ENCODE measurements at places on chromosomes 2 and 18.

DNA sequence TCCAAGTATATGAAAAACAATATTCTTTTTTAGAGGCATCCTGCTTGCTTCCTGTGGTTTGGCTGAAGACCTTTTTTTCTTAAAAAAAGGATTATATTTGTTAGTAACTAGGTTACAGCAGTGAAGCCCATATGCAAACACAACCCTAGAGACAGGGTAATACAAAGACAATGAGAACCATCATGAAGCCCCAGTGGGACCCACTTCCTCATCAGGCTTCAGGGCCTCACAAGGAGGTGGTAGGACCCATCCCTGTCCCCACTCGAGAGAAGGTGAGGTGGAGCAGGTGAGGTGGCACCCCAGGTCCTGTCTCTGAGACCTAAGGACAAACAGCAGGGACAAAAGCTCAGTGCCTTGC lies 80.3 kb downstream of the EDAR start:
- no peak for DNase-seq
- H3K4me1 ChIP-seq, result no peaks in the 10 kb centered on the region
- H3K27me3 ChIP-seq, result no peaks in the 10 kb centered on the region
- no peak overlapping the region for H3K4me3 ChIP-seq
- no peaks in the 10 kb centered on the region for H3K36me3 ChIP-seq
- no peak overlapping the region for H3K27ac ChIP-seq

DNA sequence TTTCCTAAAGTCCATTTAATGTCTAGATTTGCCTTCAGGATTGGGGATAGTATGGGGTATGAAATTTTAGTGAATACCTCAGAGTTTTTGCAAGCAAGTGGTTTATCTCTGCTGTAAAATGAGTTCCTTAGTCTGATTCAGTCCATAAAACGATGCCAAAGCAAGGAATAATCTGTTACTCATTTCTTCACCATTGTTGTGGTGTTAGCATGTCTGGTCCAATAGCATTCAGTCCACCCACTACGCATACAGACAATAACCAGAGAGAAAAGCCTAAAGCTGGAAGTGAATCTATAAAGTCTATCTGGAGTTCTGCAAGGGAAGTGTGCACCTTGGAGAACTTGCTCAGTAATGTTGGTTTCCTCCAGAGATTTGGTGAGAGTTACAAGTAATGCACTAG lies 12.9 kb upstream of the DPP4 start:
- no peak overlapping the region for H3K27ac ChIP-seq
- no peak for DNase-seq
- no peaks in the 10 kb centered on the region for H3K4me1 ChIP-seq
- H3K27me3 ChIP-seq, result no peaks in the 10 kb centered on the region

GRCh38 chr18:25349131-25349925 lies 2.6 kb downstream of the ZNF521 start:
- DNase-seq, result no peak
- no peaks in the 10 kb centered on the region for H3K36me3 ChIP-seq
- peaks cover 25% of the 10 kb centered on the region for H3K4me1 ChIP-seq
- peaks cover 21% of the 10 kb centered on the region for H3K27me3 ChIP-seq

DNA sequence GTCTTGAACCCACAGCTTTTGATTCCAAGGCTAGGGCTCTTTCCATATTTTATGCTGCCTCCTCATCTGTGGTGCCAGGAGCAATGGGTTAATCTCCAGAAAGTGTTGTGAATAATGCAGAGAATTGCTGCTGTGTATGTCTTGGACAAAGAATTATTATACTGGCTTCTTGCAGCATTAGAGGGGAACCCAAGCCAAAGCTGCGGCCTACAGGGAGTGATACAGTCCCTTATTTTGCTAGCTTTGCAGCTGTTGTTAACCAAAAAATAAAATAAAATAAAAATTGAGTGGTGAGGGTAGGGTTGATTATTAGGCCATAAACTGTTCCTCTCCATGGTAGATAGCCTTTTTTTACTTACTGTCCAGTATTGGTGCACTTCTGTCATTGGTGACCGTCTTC lies 16.7 kb downstream of the WIPF1 start:
- peaks cover 85% of the 10 kb centered on the region for H3K36me3 ChIP-seq
- H3K4me1 ChIP-seq, result peaks cover 37% of the 10 kb centered on the region
- no peak for DNase-seq
- no peaks in the 10 kb centered on the region for H3K27me3 ChIP-seq

DNA sequence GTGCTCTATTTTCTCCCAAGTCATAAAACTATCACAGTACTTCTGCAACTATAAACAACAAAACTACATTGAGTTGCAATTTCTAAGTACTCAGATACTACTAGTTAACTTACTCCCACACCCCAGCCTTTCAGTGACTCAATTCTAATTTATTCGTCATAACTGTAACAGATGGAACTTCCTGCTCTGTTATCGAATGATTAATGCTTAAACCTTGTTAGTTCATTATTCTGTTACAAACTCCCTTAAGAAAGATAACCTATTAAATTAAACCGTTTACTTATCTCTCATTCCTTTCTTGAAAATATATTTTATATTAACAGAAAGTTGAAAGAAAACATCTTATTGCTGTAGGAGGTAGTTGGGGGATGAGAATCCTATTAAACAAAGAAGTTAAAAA lies 17.0 kb downstream of the TNFAIP6 start:
- no peaks in the 10 kb centered on the region for H3K4me1 ChIP-seq
- H3K27me3 ChIP-seq, result no peaks in the 10 kb centered on the region
- DNase-seq, result no peak
- H3K4me3 ChIP-seq, result no peak overlapping the region

DNA sequence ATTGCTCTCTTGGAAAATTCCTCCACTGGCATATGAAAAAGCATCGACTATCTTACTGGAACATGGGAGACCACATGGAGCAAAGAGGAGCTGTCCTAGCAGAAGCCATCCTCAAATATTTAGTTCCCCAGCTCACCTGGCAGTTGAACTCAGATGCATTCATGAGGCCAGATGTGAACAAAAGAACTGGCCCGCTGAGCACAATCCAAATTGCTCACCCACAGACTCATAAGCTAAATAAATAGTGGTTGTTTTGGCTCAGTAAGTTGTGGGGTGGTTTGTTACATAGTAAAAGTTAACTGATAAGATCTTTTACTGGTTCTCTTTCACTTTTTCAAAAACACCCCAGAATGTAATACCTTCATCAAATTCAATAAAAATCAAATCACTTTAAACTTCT lies 108.6 kb upstream of the CWC22 start:
- H3K27me3 ChIP-seq, result no peaks in the 10 kb centered on the region
- H3K4me3 ChIP-seq, result no peak overlapping the region
- no peak for DNase-seq
- H3K36me3 ChIP-seq, result no peaks in the 10 kb centered on the region
- no peak overlapping the region for H3K27ac ChIP-seq

GRCh38 chr2:101741775-101742520 lies 44.4 kb downstream of the MAP4K4 start:
- no peak for DNase-seq
- no peaks in the 10 kb centered on the region for H3K27me3 ChIP-seq
- H3K27ac ChIP-seq, result no peak overlapping the region
- peaks cover 24% of the 10 kb centered on the region for H3K4me1 ChIP-seq
- H3K36me3 ChIP-seq, result no peaks in the 10 kb centered on the region

DNA sequence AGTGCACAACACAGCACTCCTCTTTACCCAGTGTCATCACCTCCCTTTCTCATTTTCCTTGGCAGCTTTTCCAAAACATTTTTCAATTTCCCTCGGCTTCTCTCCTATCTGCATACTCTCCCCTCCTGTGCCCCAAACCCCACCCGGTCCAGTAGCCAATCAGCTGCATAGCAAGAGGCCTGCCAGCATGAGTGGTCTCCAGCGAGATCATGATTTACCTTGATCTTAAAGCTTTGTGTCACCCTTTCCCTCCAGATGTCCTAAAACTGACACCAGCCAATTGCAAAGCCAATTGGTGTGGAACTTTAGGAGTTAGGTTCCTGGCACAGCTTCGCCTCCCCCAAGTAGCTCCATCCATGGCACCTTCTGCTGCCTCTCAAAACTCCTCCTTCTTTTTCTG lies 45.2 kb upstream of the SH3RF3 start:
- H3K36me3 ChIP-seq, result no peaks in the 10 kb centered on the region
- H3K4me3 ChIP-seq, result no peak overlapping the region
- H3K27ac ChIP-seq, result no peak overlapping the region
- DNase-seq, result no peak
- no peaks in the 10 kb centered on the region for H3K27me3 ChIP-seq

DNA sequence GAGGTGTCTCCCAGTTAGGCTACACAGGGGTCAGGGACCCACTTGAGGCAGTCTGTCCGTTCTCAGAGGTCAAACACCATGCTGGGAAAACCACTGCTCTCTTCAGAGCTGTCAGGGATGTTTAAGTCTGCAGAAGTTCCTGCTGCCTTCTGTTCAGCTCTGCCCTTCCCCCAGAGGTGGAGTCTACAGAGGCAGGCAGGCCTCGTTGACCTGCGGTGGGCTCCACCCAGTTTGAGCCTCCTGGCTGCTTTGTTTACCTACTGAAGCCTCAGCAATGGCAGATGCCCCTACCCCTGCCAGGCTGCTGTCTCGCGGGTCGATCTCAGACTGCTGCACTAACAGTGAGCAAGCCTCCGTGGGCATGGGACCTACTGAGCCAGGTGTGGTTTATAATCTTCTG lies 346.3 kb downstream of the CELF4 start:
- H3K4me3 ChIP-seq, result no peak overlapping the region
- no peaks in the 10 kb centered on the region for H3K4me1 ChIP-seq
- no peaks in the 10 kb centered on the region for H3K36me3 ChIP-seq
- H3K27me3 ChIP-seq, result no peaks in the 10 kb centered on the region
- H3K27ac ChIP-seq, result no peak overlapping the region

GRCh38 chr2:188199716-188200128 lies 92.0 kb upstream of the GULP1 start:
- H3K4me1 ChIP-seq, result no peaks in the 10 kb centered on the region
- no peak overlapping the region for H3K27ac ChIP-seq
- no peak overlapping the region for H3K4me3 ChIP-seq

DNA sequence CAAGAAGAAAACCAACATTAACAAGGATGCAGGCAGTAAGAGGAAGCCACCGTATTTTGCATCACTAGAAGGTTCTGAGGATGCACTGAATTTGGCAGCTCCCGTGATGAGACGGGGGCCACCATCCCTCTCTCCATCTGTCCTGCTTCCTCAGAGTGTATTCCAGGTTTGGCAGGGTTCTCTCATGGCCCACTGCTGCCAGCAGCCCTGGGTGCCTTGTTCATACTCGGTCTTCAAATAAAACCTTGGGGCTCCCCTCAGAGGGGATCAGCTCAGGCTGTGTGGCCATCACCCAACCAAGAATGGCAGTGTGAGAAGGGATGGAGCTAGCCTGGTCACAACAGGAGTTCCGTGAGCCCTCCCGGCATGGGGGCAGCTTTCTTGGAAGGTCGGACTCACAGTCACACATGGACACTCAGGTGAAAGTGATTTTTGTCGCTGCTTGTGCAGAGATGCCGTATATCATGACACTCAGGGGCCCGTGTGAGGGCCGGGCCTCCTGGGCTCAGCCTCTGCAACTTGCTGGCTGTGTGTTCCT lies 12.8 kb upstream of the MBP start:
- no peak for DNase-seq
- H3K27ac ChIP-seq, result no peak overlapping the region
- no peaks in the 10 kb centered on the region for H3K36me3 ChIP-seq

DNA sequence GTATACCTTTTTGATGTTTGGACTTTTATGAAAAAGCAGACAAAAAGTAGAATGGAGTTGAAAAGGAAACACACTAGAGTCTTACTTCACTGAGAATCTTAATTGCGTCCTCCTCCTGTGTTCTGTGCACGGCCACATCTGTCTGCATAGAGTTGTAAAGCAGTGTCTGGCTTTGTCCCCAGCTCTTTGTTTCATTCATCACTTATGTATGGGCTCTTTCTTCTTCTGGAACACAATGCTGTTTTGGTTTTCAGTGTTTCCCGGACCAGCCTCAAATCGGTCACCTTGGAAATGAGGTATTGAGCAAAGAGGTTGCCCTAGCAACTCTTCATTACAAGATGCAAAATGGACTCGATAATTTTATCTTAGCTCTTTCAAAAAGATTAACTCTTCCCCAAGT lies 104.3 kb upstream of the CNGA3 start:
- H3K4me3 ChIP-seq, result no peak overlapping the region
- H3K27ac ChIP-seq, result no peak overlapping the region
- DNase-seq, result no peak
- no peaks in the 10 kb centered on the region for H3K36me3 ChIP-seq
- H3K27me3 ChIP-seq, result peaks cover 3% of the 10 kb centered on the region
- no peaks in the 10 kb centered on the region for H3K4me1 ChIP-seq

DNA sequence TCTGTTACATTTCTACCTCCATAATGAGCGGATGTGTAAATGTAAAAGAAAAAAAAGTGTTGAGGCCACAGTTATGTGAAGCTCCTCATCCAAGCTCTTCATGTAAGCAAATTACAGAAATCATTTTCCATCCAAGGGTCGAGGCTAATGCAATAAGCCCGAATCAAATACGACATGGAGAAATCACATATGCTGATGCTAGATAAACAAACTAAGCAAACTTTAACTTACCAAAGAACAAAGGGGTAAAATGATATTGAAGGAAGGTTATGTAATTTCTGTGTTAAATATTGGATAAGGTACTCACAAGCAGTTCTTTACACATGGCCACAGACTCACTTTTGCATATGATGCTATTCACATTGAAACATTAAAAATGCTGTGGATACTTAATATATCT lies 310.2 kb upstream of the ID2 start:
- H3K4me3 ChIP-seq, result no peak overlapping the region
- no peaks in the 10 kb centered on the region for H3K36me3 ChIP-seq
- H3K27me3 ChIP-seq, result no peaks in the 10 kb centered on the region
- DNase-seq, result no peak
- H3K4me1 ChIP-seq, result no peaks in the 10 kb centered on the region
